ENCODE measurements at places on chromosomes 5 and 9.

DNA sequence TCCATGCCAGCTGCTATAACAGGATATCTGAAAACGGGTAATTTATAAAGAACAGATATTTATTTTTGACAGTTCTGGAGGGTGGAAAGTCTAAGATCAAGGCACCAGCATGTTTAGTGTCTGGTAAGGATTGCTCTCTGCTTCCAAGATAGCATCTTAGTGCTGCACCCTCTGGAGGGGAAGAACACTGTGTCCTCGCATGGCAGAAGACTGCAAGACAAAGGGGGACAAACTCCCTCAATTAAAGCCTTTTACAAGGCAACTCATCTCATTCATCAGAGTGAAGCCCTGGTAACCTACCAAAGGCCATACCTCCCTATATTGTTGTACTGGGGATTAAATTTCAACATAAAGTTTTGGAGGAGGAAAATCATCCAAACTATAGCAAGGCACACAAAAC is 298.9 kb upstream of the EDIL3 start:
- DNase-seq = no peak

GRCh38 chr5:136296846-136297245 is 68.5 kb downstream of the TRPC7 start:
- DNase-seq = no peak

DNA sequence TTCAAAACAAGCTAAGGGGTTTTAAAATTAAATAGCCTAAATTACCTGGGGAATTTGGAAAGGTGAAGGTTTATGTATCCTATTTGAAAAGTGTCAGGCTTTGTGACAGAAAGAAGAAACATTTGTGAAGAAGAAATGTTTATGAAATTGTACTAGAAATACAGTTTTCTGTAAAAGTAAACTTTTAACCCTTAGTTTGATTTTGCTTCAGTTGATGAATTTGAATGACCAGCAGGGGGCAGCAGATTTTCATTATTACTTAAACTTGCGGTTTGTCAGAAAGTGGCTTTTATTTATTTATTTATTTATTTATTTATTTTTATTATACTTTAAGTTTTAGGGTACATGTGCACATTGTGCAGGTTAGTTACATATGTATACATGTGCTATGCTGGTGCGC is 58.1 kb downstream of the NNT start:
- DNase-seq = no peak

- no peak for DNase-seq
These were observed 35.3 kb upstream of the NFIL3 start for GRCh38 chr9:91458906-91459305.

- no peak for DNase-seq
These were observed 424.5 kb upstream of the CLINT1 start for GRCh38 chr5:158283397-158283796.

- DNase-seq = peak; percentile 66
These were observed 213.4 kb upstream of the ADAMTSL1 start for GRCh38 chr9:18260521-18260920.

DNA sequence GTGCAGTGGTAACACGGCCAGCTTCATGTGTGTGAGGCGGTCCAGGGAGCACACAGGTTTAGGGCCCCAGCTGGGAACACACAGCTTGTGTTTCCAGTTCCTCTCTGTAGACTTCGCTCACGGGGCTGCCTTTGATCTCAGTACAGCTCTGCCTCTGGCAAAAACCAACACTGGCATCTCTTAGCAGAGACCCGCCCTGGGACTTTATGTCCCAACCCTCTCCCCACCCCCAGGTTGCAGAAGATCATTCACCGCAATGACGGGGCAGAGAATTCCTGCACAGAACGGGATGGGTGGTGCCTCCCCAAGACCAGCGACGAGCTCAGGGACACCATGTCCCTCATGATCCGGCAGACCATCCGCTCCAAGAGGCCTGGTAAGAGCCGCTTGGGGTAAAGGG is 5.2 kb upstream of the CEL start:
- peak; percentile 58 for DNase-seq

DNA sequence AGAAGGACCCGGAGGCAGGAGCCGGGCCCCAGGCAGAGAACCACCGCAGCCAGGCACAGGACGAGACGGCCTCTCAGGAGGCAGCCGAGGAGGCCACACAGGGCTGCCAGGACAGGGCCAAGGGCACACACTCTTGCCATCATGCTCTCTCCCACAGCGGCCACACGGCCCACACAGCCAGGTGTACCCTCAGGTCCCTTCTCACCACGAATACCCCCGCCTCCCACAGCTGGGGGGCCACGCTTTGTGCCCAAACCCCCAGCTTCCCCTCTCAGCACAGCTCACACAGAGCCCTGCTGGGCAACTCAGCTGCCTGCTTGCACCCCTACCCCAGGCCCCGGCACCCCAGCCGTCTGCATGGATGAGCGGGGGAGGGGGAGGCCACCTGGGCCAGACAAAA is 5.3 kb downstream of the SSNA1 start:
- DNase-seq = no peak

DNA sequence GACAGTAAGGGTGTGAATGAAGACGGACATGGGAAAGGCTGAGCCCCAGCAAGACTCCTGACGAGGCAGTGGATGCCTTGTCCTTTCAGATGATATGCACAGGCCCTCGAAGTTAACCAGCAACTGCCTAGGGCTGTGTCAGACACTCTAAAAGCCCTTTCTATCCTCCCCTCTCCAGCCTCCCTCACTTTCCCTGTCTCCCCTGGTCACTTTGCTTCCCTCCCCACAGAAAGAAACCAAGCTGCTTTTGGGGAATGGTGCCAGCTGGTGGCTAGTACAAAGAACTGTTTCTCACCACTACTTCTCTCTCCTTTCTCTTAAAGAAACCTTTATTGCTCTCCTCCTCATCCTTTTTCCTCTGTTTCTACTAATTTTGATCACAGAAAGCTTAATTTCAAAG is 21.4 kb downstream of the LHFPL2 start:
- no peak for DNase-seq

GRCh38 chr9:82961504-82962125 is 101.3 kb downstream of the RASEF start:
- peak; percentile 65 for DNase-seq

GRCh38 chr5:171315386-171315891 is 6.4 kb downstream of the TLX3 start:
- peak; percentile 86 for DNase-seq

DNA sequence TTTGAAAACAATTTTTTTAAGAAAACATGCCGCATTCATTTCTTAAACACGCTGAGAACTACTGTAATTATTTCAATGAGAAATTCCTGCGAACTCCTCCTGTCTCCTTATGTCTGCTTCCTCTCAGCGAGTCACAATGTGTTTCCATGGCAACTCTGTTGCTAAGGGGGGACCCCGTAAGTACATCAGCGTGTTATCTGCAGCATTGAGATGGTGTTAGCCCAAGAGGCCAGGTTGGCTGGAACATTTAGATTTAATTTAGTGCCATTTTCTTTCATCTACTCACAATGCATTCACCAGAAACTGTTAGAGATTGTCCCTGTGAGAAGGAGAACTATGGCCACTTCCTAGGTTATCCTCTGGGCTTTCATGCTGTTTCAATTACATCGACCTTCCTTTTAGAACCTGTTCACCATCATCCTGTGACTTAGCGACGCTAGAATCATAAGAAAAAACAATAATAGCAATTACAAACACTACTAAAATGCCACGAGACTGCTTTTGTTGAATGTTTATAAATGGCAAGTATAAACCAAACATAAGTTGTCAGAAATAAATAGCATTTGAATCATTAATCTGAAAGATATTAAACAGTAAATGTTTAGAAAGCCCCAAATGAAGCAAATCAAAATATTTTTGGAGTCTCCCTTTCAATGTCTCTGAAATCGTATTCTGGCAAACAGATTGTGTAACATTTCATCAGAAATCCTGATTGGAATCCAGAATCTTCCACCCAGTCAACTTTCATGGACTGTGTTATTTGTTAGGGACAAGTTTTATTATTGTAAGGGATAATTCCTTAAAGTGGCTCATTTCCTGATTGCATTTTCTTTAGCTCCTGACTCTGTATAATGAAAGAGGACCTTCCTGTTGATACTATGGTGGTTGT is 39.7 kb upstream of the SHC3 start:
- DNase-seq = no peak

Data from osteoblast (primary cell).